Activated naive CD4-positive, alpha-beta T cell (primary cell): ENCODE measurements at places on chromosomes 6 and 20.

DNA sequence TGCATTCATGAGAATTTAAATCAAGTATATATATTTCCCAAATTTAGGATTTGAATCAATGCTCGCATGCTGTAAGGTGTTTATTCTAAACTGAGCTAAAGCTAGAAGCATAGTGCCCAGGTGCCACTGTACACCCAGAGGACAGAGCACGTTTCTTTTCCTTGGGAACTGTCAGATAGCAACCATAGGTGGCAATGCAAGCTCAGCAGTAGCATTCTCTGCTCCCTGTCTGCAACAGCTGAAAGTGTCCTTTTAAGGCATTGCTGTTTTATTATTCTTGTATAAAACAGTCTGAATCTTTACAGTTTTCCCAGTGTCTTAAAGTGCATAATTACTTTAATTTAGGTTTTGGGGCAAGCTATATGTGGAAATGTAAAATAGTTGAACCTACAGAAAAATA, 443.4 kb upstream of the MMS22L start:
- DNase-seq: no peak

DNA sequence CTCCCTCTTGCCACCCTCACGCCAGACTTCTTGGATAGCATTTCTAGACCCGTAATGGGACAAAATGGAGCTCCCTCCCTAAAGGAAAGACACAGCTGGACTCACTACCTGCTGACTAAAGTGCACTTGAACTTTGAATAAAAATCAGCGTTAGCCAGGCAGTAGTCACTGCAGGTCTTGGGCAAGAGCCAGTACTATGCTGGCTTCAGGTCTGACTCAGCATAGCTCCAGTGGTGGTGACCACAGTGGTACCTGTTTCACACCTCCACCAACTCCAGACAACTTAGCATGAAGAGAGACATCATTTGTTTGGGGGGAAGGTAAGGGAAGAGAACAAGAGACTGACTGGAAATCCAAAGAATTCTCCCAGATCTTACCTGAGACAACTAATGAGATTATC, 906.8 kb downstream of the GRIK2 start:
- no peak for DNase-seq

DNA sequence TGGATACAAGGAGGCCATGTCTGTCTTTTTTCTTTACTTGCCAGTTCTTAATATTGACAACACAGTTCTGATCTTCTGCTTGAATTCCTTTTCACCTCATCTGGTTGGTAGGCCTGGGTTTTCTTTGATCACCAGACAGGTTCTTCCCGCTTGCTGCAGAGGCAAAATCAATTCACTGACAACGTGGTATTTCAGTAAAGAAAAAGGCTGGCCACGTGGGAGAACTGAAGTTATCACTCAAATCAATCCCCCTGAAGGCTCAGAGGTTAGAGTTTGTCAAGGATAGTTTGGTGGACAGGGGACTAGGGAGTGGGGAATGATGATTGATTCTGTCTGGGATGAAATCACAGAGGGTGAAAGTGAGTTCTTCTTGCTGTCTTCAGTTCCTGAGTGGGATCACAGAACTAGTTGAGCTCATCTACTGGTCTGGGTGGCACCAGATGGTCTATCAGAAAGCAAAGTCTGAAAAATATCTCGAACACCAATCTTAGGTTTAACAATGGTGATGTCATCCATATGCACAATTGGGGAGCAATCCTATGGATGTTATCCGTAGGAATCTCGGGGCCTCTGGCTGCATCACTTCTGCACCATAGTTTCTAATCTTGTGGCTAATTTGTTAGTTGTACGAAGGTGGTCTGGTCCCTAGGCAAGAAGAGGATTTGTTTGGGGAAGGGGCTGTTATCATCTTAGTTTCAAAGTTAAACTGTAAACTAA, 37.3 kb upstream of the OLIG3 start:
- DNase-seq: no peak

DNA sequence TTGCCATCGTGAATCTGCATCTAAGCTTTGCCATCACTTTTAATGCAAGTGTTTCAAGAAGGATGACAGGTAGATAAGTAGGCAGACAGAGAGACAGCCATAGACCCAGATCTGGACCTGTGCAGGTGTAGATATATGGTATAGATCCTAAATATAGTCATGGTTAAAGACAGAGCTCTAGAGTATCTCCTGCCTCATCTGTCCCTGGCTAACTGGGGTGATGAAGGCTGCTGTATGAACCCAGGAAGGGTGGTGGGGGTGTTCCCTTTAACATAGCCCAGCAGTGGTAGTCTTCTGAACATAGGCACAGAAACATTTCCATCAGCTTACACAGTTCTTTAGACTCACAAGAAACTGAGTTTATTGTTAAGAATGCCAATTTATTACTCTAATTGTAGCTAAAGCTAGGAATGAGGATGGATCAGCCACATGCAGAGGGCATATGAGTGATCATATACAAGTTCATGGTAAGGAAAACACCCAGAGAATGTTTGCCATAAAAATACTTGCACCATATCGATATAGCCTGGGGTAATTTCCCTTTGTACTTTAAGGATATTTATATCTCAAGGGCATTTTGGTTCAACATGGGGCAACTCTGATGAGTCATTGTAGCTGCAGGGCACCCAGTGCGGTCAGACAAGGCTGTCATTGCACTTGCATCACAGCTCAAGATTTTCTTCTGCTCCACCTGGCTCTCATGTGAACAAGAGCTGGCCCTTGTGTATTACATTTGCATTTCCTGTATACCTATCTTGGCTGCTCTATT, 587.2 kb downstream of the EPM2A start:
- no peak for DNase-seq

DNA sequence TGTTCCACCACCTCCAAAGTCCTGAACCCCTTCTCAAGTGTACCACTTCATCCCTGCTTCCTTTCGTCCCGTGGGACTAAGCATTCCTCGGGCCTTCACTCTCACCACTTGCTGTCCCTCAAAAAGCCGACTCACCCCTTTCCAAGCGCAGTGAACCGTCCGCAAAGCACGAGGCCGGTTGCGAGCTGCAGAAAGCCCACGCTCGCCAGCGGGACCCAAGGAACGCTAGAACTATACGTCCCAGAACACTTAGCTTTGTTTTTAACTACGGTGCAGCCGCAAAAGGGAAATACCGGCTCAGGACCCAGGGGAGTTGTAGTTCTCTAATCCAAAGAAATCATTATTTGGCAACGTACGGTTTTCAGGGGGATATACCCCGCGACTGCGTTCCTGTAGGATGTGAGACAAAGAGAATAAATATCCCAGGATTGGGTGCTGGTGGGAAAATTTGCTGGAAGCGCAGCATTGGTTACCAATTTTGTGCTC, 416 bp upstream of the POLR1H start:
- DNase-seq: no peak
